ENCODE measurements at places on chromosomes 1 and 21. TPM values are rescaled to one million over a fixed set of nuclear protein-coding genes. Genes with fewer than 3 reads are reported as not detected.

DNA sequence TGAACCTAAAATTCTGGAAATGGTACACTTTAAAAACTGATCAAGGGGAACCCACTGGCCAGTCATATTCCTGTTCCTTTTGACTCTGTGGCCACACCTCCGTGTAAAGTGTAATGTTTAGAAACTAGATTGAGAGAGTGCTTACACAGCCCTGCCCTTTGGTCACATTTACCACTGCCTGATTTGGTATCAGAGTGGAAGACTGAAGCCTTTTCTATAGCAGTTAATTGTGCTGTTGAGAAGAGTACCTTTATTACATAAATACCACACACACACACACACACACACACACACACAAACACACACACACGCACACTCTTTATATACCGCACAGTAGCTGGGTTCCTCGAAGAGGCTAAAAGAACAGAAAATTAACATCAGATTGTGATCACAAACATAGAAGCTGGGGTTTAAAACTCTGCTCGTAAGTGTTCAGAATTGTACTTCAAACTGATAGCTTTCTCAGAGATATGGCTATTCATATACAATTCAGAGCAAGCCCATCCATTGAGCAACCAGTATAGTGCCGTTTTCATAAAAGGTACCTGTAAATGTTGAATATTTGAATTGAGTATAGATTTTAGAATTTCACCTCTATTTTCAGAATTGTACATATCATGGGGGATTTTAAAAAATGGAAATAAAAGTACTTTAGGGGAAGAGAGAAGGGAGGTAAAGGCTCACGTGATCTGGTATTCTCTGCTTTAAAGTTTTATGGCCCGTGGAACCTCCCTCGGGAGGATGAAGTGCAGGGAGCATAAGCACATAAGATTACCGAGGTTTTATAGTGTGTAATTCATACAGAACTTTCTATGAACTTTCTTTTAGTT lies 37.5 kb downstream of the CAMTA1 start:
- DNase-seq: no peak

DNA sequence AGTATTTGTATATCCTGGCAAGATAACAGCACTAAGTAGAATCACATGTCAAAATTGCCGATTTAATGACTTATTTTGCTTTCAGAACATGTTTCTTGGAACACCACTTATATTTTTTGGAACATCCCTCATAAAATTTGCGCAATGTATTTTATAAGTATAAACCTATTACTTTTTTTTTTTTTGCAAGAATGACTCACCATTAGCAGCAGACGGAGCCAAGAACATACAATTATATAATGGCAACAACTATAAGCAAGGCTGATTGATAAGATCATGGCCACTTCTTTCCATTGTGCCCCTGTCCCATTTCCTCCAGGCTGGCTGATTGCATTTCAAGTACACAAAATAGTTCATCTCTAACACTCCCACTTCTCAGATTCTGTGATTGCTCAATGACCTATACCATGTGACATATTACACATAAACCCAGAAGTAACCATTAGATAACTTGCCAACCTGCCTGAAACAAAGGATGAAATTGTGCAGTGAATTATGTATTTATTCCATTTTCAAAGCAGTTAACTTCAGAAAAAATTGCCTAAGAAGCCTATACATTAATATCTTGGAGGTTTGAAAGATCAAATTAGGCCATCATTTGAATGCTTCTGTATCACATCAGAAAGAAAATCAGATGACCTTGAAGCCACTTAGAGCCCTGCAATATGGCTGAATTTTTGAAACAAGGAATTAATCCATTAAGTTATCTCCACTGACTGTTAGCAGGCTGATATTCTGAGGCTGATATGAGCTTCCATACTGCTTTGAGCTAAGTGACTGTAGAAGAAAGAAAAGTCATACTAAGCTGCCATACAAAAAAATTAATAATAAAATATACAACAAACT lies 77.8 kb upstream of the PRMT6 start:
- no peak for DNase-seq

GRCh38 chr1:181100934-181101333 lies 12.4 kb downstream of the IER5 start:
- no peak for DNase-seq

DNA sequence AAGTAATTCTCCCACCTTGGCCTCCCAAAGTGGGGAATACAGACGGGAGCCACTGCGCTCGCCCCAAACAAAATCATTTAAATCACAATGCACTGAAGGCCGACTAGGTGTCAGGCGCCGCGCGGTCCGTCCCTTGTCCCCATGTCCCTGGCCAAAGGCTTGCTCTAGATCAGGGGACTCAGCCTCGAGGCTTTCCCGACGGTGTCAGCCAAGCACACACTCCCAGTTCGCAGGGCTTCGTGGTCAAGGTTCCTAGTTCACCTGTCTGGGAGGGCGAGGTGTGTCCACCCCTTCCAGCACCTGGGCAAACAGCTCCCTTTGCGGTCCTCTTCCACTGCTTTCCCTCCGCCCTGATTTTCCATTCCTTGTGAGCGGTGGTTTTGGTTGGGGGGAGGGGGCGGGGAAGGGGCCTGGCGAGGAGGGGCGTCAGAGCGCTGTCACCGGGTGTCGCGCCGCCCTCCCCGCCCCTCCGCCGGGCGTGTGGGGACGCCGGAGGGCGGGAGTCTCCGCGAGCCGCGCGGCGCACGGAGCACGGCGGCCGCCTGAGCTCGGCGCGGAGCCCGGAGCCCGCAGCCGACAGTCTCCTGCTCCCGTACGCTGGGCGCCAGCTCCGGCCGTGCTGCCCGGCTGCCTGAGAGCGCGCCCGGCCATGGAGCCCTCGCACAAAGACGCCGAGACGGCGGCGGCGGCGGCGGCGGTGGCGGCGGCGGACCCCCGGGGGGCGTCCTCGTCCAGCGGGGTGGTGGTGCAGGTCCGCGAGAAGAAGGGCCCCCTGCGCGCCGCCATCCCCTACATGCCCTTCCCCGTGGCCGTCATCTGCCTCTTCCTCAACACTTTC lies at the start of gene STUM:
Gene STUM (plus strand): TSS at position 509 of the 838 bp plus-strand sequence. CDS start 141 bp downstream, at position 650.
- peak; percentile 54 for DNase-seq

DNA sequence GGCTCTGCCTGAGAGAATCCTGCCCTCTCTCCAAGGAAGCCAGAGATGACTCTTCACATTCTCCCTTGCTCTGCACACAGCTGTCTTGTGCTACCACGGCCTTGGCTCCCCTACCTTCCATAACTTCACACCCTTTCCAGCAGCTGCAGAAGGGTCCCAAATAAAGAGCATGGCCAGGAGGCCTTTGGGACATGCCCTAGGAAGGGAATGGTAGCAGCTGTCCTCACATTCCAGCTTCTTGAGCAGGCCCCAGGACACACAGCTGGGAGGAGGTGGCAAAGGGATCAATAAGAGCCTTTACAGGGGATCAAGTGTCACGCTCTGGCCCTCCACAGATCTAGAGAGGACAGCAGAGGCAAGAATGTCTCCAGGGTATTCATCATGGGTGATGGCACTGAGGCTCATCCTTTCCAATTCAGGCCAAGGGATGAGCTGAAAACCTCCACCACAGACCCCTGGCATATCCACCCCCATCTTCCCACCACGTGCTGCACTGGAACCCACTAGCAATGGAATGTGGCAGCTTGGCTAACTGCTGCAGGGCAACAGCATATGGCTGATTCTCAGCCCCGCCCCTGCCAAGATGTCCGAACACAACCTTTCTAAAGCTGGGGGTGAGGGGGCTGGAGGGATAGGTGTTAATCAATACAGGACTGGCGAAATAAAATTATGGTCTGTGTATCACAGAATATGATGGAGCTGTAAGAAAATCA lies 17.8 kb upstream of the RAB29 start:
- DNase-seq: no peak

DNA sequence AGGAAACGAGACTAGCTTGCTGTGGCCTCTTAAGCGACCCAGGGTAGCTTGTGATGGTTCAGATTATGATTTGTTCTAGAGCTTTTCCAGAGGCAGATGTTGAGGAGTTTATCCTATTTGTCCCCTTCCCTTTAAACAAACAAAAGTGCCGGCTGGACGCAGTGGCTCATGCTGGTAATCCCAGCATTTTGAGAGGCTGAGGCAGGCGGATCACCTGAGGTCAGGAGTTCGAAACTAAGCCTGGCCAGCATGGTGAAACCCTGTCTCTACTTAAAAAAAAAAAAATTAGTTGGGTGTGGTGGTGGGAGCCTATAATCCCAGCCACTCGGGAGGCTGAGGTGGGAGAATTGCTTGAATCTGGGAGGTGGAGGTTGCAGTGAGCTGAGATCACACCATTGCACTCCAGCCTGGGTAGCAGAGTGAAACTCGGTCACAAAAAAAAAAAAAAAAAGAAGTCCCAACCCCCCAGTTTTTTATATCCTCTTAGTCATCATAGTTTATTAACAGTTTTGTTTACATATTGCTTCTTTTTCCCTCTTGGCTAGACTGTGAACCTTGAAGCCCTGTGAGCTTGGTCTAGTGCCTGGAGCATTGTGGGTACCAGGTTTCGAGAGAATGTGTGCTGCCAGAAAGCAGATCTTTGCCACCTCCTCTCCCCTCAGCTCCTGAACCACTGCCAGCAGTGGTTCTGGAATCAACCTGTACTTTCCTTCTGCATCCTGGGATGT lies 29.8 kb downstream of the MAPKAPK2 start:
- peak; percentile 47 for DNase-seq

GRCh38 chr1:57195436-57195941 lies 228.4 kb downstream of the DAB1 start:
- no peak for DNase-seq

GRCh38 chr1:245875581-245876261 lies 631.4 kb downstream of the SMYD3 start:
- no peak for DNase-seq

- no peak for DNase-seq
These were observed 94.8 kb upstream of the USP24 start for GRCh38 chr1:55309786-55310504.

DNA sequence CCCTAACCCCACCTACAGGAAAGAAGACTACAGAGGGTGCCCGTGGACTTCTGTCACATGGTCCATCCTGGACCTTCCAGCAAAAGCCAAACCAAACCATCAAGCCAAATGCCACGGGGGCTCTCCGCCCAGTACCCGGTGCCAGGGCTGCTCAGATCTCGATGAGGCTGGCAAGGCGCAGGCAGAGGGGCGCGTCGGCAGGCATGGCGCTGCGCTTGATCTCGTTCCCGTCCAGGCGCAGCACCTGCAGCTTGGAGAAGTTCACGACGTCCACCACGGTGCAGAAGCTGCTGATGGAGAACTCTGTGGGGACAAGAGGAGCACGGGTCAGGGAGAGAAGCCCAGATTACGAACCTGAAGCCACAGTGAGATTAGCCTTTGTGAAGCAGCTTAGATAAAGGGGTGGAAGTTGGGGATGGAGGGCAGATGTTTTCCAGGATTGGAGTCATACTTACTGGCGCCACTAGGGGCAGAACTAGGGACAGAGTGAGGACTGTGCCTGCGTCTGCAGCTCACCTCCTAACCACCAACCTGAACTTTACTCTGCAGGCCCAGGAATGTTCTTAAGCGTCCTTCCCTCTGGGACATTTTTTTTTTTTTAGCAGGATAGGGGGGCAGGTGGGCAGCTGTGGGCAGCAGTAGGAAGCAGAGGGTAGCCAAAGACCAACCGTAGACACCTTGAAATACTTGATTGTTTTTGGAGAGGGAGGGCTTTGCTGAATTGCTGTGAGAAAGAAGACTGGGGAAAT lies 8.6 kb downstream of the FMOD start:
- DNase-seq: peak; percentile 70

DNA sequence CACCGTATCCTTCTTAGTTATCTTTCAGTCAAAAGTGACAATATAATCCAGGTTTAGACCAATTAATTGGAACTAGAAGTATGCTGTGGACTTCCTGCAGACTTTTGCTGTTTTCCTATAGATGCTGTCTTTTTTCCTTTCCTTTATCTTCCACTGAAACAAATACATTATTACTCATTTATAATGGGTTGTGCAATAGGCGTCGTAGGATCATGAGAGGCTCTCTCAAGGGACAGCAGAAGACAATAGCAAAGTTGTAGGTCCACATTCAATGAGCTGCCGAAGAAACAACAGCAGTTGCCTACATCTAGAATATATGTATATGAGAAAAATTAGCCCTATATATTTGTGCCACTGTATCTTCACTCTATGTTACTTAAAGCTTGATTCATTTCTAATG lies 371.6 kb downstream of the AMY1C start:
- DNase-seq: no peak

DNA sequence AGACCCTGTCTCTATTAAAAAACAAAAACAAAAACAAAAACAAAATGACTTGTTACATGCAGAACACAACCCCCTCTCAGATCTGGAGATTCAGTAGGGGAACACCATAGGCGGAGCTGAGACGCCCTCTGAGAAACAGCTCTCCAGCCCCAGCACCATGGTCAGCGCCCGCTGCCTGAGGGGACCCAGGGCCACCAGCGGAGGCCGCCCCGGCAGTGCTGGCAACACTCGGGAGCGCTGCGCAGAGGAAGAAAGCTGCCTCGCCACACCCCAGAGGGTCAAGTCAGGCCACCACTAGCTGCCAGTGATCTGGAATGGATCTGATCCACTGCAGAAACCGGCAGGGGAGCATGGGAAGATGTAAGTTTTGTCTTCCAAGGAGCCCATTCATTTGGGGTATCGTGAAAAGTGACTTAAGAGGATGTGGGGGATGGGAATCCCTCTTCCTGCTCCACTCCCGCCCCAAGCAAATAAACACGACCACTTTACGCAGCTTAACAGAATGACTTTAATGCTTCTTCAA lies 3.1 kb downstream of the ACTA1 start:
- peak; percentile 53 for DNase-seq

GRCh38 chr1:226960944-226961765 lies 21.1 kb downstream of the COQ8A start:
- DNase-seq: no peak

DNA sequence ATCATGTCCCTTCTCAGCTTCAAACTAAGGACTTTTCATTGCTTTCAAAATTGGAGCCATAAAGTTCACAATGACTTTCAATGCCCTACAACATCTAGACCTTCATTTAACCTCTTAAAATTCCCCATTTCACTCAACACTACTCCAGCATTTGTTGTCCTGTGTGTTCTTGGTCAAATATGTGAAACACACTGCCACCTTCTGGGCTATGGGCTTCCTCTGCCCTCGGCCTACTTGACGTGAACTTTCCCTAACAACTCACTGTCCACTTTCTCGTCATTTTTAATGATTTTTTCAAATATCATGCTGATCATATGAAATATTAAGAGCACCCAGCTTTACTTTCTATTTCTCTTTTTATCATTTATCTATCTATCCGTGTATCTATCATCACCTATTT lies 2018.4 kb downstream of the NCAM2 start:
- DNase-seq: no peak

GRCh38 chr1:209627732-209628196 lies 24.5 kb downstream of the LAMB3 start:
- peak; percentile 82 for DNase-seq

Gene DIO1
- total RNA-seq: not detected

Gene CELSR2
- total RNA-seq: 9.7 TPM

Gene REN
- total RNA-seq: not detected

Measured in natural killer cell (primary cell).